ENCODE measurements at places on chromosomes 5 and 9.

- DNase-seq, result no peak
These were observed 48.7 kb upstream of the CEMIP2 start for GRCh38 chr9:71816916-71817451.

DNA sequence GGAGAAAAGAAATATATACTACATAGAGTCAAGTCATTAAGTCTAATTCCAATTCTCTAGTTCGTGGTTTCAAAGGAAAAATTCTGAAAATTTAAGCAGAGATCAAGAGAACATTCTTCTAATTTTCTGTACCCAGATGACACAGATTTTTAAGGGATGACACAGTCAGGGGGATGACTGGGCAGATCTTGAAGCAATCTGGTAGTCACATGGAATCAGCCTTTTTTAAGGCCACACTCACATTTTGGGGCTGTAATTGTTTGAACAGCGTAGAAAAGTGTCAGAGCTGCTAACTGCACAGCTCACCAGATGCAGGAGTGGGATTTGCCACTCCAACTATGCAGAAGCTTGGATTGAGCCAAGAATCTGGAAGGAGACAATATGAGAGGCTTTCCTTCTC, 20.4 kb downstream of the PDE4D start:
- no peak for DNase-seq

DNA sequence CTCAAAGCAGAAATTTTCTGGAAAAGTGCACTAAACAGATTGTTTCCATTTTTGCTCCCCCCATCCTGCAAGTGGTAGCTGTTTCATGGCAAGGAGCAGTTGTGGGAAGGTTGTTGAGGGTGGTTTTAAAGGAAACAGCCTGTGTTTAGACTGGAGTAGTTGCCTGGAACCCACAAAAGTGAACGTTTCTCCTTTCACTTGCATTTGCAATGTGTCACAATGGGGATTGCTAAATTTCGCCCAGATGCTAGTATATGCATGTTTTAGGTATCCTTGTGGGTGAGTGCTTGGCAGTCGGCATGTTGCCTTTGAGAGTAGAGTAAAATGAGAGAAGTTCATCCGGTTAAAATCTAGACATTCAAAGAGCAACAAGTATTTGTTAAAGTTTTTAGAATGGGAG, 1099.9 kb upstream of the DMAC1 start:
- no peak for DNase-seq

- no peak for DNase-seq
These were observed 61.0 kb upstream of the RAD23B start for GRCh38 chr9:107222020-107222522.

- DNase-seq, result no peak
These were observed 64.8 kb downstream of the SMIM23 start for GRCh38 chr5:171850324-171850947.

GRCh38 chr5:101677961-101678360, 618.1 kb downstream of the SLCO4C1 start:
- DNase-seq, result no peak

- DNase-seq, result no peak
These were observed 520 bp downstream of the CCIN start for GRCh38 chr9:36169708-36170107.

- no peak for DNase-seq
These were observed 11.9 kb downstream of the SLC25A51 start for GRCh38 chr9:37892063-37892462.

DNA sequence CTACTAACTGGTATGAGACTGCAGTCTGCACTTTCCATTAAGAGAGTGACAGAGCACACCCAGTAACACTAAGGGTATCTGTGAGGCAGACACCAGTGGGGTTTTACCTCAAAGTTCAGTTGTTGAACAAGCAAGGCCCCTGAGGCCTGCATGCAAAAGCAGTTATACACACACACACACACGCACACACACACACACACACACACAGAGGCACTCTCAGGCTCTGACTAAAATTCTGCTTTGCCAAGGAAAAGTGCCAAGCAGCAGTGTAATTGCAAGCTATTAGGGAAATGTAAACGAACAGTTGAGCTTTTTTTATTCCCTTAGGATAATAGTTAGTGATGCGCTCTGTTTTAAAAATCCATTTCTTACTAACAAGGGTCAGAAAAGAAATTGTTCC, 377.1 kb downstream of the SPOCK1 start:
- DNase-seq, result no peak

- no peak for DNase-seq
These were observed 354.0 kb downstream of the PRR16 start for GRCh38 chr5:120818128-120818527.

- DNase-seq, result no peak
These were observed 236.2 kb downstream of the SAXO1 start for GRCh38 chr9:18796696-18797270.

DNA sequence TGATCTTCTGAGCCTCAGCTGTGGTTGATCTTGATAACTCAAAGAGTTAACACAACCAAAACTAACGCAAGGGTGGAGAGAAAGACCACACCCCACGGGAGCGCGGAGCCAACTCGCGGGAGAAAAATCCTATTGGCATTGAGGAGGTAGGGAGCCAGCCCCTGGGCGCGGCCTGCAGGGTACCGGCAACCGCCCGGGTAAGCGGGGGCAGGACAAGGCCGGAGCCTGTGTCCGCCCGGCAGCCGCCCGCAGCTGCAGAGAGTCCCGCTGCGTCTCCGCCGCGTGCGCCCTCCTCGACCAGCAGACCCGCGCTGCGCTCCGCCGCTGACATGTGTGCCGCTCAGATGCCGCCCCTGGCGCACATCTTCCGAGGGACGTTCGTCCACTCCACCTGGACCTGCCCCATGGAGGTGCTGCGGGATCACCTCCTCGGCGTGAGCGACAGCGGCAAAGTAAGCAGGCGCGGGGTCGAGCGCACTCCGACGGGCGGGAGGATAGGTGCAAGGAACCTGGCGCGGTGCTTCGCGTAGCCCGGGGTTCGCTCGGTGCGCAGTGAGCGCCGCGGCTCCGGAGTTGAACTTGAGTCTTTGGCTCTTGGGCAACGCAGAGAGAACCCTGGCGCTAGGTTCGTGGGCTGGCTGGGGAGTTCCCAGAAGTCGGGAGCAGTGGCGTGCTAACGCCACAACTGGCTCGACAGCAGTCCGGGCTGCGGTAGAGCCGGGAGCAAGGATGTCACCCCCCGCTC, at the start of gene GDA:
Gene GDA (plus strand): TSS at position 210 of the 745 bp plus-strand sequence. CDS start 120 bp downstream, at position 330.
- DNase-seq, result no peak

DNA sequence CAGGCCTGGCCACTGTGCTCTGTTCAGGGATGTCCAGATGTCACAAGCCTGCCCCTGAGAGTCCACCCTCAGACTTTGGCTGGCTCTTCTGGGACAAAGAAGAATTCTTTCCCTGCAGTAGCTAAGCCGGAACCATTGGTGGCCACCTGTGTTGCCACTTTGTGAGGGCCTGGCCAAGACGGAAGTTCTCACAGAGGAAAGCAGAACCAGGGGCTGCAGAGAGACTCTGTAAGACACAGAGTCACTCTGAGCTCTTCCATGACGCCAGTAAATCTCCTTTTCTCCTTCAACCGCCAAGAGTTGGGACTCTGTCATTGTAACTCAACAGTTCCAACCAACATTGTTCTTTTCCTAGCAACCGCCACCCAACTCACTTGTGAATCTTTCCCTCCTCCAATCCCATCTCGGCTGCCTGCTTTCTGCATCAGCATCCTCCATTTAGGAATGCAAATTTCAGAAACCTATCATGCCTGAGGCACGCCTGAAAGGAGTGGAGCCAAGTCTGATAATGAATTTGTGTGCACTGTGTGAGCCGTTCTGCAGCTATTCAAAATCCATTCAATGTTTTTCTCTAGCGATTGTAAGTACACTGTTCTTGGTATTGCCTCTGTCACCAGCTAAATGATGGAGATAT, 37.8 kb upstream of the ATP6V1G1 start:
- no peak for DNase-seq

DNA sequence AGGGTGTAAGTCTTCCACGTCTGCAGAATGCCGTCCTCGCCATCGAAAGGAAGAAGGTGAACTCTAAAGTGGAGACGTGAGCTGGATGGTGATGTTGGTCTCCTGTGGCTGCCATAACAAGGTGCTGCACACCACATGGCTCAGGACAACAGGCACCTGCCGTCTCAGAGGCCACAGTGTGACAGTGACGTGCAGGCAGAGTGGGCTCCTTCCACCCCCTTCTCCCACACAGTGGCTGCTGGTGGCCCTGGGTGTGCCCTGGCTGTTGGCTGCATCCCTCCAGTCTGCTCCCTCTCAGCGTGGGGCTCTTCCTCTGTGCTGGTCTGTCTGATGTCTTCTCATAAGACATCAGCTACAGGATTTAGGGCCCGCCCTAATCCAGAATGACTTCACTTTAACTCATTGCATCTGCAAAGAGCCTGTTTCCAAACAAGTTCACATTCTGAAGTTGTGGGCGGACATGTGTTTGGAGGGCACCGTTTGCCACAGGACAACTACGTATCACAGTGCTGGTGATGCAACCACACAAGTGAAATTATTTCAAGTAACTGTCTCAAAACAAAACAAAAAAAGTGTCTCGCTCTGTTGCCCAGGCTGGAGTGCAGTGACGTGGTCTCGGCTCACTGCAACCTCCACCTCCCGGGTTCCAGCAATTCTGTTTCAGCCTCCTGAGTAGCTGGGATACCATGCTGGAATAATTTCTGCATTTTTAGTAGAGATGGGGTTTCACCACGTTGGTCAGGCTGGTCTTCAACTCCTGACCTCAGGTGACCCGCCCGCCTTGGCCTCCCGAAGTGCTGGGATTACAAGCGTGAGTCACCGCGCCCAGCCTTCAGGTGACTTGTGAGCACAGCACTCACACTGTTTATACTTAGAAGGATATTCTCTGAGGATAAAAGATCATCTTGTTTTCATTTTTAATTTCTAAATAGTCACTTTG, 31.2 kb upstream of the CLPTM1L start:
- DNase-seq, result no peak
